ENCODE measurements at places on chromosomes 11 and 22.

DNA sequence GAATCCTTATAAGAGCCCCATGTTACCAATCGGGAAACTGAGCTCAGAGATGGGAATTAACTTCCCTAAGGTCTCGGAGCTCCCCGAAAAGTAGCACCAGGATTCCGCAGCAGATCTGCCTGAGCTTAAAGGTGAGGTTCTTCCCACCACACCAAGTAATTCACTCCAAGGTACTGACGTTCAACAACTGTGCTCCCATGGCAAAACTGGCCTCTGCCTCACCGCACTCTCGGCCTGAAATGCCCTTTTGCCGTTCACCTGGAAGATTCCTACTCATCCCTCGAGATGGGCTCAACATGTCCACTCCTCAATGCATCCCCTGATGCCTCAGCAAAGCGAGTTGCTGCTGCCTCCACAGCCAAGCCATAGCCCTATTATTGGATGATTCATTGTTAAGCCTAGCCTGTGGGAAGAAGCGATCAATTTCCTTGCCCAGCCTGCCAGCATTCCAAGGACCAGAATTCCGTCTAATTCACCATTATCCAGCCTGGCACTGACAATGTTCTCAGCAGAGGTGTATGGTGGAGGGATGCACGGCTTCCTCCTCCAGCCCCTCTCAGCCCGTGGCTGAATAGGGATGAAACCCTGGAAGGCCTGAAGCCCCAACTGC, 4.2 kb downstream of the PLAAT3 start:
- no peak for DNase-seq

- DNase-seq, result no peak
Observed at GRCh38 chr11:3130269-3131071, 34.6 kb downstream of the OSBPL5 start.

DNA sequence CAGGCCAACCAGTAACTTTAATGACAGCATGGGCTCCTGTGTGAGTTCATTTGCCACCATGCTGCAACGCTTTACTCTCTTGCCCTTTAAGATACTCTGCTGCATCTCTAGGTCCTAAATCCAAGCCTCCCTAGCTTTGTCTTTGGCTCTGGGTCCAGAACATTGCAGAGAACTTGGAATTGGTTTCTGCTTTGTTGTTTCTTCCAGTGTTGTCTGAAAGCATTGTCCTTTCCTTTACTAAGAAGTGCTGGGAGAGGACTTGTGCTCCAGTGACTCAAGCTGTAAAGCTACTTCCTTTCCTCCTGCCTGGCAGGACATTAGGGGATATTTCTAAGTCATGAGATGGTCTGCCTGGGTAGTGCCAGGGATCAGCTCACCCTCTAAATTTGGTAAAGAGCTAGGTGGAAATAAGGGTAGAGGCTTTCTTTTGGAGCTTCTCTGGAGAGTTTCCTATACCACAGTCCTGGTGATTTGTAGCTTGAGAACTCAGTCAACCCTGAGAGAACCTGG, 202.5 kb upstream of the CADM1 start:
- no peak for DNase-seq

- no peak for DNase-seq
Observed at GRCh38 chr11:129090056-129090455, 102.1 kb downstream of the ARHGAP32 start.

GRCh38 chr11:134691985-134692384, 279.9 kb upstream of the B3GAT1 start:
- DNase-seq, result no peak

DNA sequence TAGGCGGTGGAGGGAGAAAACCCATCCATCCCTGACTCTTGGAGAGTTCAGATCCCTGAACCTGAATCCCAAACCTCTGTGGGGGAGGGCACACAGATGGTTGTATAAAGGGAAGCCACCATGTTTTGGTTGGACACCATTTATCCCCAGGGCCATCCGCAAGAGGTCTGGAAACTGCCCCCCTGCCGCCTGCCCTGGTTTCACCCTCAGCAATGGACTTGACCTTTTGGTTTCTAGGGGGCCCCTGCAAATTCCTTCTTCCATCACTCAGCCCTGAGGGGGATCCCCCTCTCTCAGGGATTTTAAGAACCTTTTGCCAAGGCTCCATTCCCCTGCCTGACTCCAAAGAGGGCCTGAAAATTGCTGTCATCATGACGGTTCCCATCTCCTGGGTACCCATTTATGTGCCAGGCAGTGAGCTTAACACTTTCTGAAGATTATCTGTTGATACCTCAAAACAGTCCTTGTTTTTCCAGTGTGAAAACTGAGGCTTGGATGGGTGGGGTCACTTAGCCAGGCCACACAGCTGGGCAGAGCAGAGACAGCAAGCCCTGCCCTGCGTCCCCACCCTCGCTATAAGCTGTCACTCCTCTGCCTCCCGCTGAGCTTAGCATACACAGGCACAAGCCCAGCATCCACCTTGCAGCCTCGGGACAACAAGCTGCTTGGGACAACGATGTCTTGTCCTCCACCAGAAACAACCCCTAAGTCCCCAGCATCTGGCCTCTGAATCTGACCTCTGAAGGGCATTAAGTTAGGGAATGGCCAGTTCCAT, 33.2 kb upstream of the CRYBB3 start:
- no peak for DNase-seq

DNA sequence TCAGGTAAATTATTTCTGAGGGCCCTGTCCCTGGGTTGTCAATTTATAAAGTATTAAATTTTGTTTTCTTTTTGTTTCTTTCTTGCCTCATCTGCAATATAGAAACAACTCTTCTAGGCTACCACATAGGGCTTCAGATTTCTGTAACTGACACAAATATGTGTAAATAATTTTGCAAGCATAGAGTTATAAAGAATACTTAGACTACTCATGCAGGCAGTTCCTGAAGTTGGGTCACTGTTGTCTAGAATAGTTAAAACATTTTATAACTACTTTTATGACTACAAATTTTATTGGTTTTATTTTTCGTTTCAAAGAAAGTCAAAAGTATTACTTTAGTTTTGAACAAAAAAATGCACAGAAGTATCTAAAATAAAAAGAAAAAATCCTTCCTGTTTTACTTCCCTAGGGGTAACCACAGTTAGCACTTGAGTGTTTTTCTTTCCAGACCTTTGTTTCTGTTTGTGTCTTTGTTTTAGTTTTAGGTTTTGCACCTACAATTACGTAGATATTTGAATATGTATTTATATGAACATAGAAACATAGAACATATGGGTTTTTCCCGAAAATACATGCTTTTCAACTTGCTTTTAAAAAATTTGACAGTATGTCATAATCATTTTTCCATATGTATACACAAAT, 12.4 kb upstream of the TMEM123 start:
- no peak for DNase-seq

DNA sequence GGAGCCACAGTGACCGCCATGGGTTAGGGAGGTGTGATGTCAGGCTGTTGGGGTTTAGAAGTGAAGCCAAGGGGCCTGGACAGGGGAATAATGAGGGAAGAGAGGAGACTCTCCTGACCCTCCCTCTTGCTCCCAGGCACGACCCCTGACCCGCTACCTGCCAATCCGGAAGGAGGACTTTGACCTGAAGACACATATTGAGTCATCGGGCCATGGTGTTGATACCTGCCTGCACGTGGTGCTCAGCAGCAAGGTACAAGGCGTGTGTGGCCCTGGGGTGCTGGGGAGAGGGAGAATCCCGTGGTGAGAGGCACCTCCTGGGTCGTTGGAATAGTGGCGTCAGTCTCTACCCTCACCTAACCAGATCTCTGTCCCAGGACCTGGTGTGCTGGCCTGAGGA, 29.5 kb downstream of the TREH start:
- DNase-seq, result no peak

DNA sequence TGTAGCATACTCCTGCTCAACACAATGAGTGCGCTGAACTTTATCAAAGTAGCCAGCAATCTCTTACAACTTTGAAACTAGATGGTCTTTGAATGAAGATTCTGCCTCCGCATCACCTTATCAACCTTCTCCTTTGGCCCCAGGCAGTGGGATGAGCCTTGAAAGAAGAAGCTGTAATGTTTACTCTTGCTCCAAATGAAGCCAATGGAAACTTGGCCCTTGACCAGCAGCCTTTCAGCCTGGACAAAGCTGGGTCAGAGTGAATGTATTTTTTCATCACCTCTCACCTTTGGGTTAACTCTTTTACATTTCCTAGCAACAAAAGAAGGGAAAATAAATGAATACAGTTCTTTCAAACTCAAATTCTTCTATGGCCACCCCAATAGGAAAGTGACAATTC, 359.1 kb downstream of the KCNA4 start:
- no peak for DNase-seq

- no peak for DNase-seq
Observed at GRCh38 chr11:68780829-68781228, 29.5 kb upstream of the TESMIN start.

DNA sequence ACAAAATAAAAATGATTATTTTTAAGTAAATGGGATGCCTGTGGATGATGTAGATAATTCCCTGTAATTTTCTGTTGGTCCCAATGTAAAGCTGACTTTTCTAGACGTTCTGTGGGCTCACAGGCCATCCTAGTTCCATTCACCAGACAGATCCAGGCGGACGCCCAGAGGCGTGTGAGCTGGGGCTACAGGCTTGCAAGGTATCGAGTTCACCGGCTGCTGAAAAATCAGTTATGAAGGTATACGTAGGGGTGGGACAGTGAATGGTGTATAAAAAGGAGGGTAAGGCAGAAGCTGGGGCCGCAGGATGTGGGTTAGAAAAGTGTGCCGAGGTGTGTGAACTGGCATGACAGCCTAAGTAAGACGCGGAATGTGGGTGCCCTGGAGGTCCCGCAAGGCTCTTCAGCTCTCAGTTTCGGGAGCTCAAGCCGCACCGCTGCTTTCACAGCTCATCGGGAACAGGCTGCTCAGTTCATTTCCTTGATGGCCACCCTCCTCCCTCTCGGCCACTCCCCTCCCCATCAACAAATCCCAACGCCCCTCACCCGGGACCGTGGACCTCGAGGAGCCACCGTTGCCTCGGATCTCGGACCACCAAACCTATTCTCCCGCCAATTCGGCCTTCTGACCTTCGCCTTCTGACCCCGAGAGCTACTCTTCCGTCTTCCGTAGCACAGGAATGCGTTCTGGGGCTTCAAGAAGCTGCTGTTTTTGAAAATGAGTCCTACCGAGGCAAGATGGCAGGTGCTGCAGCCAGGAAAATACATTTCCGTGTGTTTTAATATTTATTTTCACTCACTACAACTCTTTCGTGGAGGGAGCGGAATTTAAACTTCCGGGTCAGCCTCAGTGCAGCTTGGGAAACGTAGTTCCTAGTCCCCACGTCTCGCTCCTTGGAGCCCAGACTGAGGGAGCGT, at the start of gene XNDC1N:
Gene XNDC1N, minus strand, starts transcription at position 775 of the 917 bp plus-strand sequence. CDS start 5,241 bp downstream, outside the sequence.
- peak; percentile 85 for DNase-seq

- no peak for DNase-seq
Observed at GRCh38 chr22:20391222-20391621, 2.7 kb upstream of the ZNF74 start.

DNA sequence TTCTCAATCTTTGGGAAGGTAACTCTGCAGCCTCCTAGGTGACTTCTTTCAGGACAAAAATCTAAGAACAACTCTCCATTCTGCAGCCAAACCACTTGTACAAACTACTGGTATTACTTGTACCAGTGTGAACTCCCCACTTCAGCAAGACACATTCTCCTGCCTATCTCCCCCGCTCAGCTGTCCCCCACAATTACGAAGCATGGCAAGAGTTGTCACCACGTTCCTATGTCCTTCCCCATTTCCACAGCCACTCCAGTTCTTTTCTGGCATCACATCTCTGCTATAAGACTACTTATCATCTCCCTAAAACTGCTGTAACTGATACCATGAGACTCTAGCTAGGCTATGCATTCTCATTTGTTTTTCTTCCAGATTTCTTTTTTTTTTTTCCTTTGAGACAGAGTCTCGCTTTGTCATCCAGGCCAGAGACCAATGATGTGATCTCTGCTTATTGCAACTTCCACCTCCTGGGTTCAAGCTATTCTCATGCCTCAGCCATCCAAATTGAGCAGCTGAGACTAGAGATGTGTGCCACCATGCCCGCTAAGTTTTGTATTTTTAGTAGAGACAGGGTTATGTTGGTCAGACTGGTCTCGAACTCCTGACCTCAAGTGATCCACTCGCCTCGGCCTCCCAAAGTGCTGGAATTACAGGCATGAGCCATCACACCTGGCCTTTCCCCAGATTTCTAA, 71.9 kb upstream of the CDON start:
- DNase-seq, result no peak

DNA sequence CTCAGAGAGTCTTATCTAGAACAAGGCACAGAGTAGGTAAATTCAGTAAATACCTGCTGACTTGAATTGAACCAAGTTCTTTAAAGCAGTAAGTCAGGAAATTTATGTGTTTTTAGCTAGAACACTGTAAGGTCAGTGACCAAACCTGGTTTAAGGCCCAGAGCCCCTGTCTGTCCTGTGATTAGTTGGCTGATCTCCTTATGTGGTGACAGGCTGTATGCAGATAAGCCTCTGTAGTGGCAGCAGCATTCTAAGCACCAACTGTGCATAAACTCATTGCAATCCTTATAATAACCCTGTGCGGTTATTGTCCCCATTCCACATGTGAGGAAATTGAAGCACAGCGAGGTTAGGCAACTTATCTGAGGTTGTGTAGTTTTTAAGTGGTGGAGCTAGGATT, 40.5 kb downstream of the FBXO7 start:
- DNase-seq, result no peak

GRCh38 chr11:118660681-118661424, 18.6 kb downstream of the TREH start:
- DNase-seq, result no peak

DNA sequence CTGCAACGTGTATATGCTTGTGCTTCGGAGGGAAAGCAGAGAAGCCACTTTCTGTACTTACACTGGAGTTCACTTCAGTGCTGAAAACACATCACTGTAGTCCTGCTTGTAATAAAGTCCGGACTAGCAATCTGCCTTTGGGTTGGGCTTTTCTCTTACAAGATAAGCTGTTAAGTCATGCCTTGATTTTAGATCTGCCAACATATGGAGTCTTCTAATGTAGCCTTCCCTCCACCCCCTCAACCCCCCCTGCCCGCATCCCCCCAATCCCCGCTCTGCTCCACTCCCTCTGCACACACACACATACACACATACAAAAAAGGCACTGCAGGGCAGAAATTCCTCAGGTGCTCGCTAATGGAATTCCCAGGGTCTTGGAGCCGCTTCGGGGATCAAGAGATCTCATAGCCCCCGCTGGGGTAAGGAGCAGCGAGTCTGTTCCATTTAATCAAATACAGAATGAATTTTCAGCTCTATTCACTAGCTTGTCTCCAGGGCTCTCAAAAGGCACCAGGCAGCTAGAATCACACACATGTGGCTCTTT, 3.4 kb downstream of the CDON start:
- no peak for DNase-seq

GRCh38 chr11:108947654-108948570, 283.0 kb downstream of the DDX10 start:
- DNase-seq, result peak; percentile 8

GRCh38 chr11:113203141-113203753, 111.1 kb upstream of the TTC12 start:
- DNase-seq, result no peak

- no peak for DNase-seq
Observed at GRCh38 chr22:43217285-43218030, 30.5 kb upstream of the TTLL12 start.

- DNase-seq, result no peak
Observed at GRCh38 chr11:113615773-113616172, 90.3 kb downstream of the TMPRSS5 start.

GRCh38 chr11:78514922-78515502, 59.7 kb downstream of the NARS2 start:
- no peak for DNase-seq

Data from activated CD4-positive, alpha-beta T cell treated with anti-CD3 and anti-CD28 coated beads, Interleukin-2, Interleukin-4, amounts not matched to agents 100 ng/mL and 50 ng/mL, durations not matched to agents 16 hours and 8 hours (primary cell).